ENCODE measurements at places on chromosomes 7 and 10.
A peak's percentile ranks its signal among the peaks of the same experiment; 100 is the strongest.

- DNase-seq, result peak; percentile 47
Observed at GRCh38 chr10:3783682-3784432, 1.2 kb downstream of the KLF6 start.

DNA sequence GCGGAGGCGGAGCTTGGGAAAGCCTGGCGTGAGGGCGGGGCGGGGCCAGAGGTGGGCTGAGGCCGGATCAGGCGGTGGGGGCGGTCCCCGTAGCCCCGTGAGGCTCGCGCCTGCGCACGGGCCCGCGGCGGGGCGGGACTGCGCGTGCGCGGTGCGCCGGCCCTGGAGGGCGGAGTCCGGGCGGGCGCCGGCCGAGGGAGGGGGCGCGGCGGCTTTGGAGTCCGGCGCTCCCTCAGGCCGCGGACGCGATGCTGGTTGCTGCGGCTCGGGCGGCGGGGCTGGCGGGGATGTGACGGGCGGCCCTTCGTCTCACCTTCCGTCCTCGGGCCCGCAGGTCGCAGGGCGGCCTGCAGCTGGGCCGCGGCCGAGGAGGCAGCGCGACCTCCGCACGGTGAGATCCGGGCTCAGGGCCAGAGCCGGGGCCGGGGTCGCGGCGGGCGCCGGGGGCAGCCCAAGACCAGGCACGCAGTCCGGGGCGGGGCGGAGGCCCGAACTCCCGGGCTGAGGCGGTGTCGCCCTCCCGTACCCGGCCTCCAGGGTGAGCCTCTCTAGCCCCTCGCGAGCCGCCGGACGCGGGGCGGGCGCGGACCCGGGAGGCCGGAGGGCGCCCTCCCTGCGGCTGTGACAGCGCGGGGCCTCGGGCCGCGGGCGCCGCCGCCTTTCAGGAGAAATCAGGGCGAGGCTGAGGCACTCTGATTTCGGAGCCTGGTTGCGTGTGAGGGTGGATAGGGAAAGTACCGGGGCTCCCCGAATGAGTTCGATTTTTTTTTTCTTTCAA lies at the start of gene CCSER2:
Gene CCSER2 (plus strand): TSS at position 172 of the 778 bp plus-strand sequence. CDS start 42,464 bp downstream, outside the sequence.
- peak; percentile 78 for DNase-seq

- DNase-seq, result no peak
Observed at GRCh38 chr7:106610996-106611886, 49.7 kb downstream of the CCDC71L start.

- DNase-seq, result no peak
Observed at GRCh38 chr7:4159154-4159501, 523.0 kb upstream of the FOXK1 start.

- DNase-seq, result no peak
Observed at GRCh38 chr10:3178042-3178441, 5.5 kb upstream of the PITRM1 start.

- no peak for DNase-seq
Observed at GRCh38 chr7:104823177-104823576, 190.8 kb upstream of the KMT2E start.

DNA sequence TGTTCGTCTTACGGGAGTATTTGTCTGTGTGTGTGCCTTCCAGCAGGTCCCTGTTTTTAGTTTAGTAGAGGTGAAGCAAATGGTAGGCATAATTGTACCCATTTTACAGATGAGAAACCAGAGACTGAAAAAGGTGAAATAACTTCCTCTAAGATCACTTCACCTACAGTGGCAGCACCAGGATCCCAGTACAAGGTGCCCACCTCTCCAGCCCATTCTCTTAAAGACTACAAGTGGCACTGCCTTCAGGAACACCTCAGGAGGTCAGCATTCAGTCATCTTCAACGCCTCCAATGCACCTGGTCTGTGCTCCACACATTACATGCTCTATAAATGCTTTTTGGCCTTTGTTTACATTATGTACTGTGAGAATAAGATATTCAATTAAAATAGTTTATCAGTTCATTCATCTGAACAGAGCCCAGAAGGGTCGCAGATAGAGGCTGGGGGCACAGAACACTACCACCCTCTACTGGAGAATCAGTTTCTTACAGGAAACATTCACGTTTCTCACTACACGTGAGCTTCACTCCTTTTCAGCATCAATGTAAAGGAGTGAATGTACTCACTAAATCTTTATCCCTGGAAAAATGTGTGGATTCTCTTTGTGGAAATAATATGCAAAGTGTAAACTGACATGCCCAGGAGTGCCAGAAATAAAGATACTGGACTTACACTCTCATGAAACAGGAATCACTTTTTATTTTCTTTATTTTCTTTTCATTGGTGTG lies 45.5 kb upstream of the ABLIM1 start:
- DNase-seq, result peak; percentile 13

GRCh38 chr10:131155876-131156230 lies 155.7 kb downstream of the TCERG1L start:
- no peak for DNase-seq

Data from SW 1271 (cell line).